Activated naive CD8-positive, alpha-beta T cell treated with anti-CD3 and anti-CD28 coated beads, Interleukin-2, amount 50 U/mL, for 24 hours (primary cell): ENCODE measurements at places on chromosomes 1 and 21.

DNA sequence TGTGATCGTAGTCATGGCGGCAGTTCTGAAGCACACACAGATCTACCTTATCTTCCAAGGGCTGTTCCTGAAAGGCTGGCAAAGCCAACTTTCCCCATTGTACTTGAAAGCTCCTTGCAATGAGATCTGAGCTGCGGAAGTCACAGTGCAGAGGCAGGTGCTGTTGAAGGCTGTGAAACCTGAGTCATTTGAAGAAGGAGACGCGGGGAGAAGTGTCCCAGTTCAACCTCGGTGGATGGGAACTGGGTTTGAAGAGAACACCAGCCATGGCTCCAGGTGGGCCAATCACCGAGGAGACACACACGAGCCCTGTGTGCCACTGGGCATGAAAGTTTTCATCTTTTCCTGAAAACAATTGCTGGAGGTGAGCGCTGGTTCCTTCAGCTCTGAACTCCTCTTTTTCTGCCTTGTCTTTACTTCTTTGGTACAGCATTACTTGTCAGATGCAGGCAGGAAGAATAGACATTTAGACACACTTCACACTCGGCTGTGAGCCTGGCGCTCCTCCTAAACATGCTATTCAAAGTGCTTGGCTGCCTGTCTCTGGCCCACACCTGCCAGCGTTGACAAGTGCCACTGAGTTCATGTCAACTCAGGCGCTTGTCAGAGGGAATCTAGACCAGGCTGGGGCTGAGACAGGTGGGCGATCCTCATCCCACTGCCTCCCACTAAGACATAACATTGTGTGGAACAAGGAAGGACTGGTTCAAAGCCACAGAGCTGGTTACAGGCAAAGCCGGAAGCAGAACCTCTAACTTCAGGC is 25.7 kb upstream of the PDE9A start:
- no peak for DNase-seq

DNA sequence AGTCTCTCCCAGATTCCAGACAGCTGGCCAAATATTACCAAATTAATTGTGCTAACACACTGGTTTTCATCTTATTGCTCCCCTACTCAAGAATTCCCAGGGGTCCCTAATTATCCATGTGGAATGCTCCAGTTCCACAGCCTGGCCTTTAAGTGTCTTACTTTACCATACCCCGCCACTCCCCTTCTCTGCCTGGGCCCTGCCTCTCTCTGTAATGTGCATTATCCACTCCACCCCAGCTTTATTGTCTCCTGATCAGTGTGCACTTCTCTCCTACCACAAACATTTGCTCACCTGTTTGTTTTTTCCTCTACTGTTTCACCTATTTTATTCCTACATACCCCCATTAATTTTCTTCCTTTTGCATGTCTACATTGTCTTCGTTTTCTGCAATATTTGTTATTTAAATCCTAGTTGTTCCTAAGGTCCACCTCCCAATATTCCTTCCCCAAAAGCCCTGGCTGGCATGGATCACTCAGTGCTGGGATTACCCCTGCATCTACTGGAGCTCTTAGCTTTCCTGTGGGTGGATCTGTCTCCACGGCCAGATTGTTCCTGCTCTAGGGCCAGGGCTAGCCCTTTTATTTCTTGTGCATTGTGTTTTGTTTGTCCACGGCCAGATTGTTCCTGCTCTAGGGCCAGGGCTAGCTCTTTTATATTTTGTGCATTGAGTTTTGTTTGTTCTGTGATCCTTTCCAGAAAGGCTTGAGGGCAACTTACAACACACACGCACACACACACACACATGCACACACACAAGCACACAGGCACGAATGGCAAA is 33.4 kb upstream of the ATP1B1 start:
- DNase-seq = no peak

GRCh38 chr1:25676488-25676887 is 59.9 kb downstream of the MAN1C1 start:
- no peak for DNase-seq

DNA sequence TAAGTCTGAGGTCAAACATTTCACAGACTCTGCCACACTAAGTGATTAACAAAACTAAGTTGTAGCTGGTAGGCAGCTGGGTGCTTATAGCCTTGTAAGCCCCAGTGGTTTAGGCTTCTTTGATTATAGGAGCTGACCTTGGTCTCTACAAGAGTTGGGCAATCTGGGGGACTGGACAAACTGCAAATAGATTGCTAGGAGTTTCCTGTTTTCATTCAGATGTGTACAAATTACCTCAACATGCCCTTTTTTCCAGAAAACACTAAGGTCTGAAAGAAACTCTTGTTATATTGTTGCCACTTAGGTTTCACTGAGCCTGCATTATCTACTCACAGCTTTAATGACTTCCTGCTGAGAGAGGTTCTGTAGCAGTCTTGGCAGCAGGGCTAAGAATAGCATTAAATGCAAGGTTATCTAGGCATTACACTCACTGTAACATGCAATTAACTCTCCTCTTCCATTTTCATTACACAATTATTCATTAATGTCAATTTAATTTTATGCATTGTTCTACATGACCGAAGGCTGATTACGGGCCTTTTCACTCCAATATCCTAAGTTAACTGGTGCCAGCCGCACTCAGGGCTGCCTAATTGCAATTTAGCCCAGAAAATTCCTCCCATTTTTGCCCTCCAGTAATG is 314.0 kb downstream of the LMO4 start:
- DNase-seq = no peak

DNA sequence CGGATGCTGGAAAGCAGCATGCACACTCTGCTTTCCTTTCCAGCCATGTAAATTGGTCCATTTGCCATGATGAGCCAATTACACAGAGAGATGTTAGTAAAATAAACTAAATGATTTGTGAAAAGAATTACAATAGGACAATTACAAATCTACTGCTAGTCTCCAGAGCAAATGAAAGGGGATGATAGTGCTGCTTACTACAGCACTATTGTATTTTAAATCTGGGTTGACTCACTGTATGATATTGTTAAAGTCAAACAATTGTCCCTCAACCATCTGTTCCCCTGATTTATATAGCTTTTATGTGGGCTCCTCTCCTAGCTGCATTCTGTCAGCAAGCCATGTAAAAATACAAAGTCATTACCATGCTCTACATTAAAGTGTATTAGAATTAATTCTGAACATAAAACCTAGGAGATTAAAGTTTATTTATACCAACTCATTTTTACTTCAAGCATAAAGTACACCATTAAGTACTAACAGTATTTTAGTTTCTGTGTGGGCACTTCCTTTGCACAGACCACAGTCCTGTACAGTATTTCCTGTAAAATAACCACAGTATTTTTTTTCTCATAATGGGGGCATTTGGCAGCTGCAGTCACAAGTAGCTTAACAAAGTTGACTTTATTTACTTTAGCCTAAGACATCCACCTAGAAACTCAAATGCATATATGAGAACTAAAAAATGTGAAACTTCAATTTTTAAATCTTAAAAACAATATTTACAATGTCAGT is 135.8 kb downstream of the VAV3 start:
- no peak for DNase-seq

- no peak for DNase-seq
Measured at GRCh38 chr1:230879778-230880177, 11.5 kb upstream of the C1orf198 start.

GRCh38 chr1:34406377-34406776 is 229.7 kb downstream of the C1orf94 start:
- no peak for DNase-seq

DNA sequence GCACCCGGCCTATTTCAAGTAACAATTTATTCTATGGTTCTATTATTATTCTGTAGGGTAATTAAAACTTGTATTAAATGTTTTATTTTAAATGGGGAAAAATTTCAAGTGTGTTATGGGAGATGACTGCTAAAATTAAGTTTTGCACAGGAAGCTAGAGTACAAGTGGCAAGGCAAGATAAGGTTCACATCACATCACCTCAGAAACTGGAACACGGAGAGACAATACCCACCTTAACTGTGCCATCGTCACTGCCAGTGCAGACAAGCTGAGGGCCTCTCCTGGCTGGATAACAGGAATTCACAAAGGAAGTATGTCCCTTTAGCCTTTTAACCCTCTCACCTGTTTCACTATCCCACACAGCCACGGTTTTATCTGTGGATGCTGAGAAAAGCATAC is 7.6 kb downstream of the SNRNP40 start:
- DNase-seq = no peak

DNA sequence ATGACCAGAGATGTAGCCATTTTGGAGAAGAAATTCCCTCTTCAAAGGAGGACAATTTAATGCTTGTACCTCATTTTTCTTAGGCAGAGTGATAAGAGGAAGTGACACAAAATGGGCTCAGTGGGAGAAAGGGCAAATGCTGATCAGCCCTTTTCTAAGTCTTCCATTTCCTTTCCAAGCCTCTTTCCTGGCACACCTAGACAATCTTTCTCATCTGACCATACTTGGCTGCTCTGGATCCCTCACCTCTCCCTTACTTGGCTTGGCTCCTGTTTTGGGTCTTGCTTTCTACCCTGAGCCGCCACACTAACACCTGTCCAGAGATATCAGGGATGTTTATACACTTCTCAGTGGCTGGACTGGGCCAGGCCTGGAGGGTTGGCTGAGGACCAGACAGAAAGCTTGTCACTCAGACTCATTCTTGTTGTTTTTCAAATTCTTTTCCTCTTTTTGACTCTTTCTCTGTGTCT is 13.1 kb downstream of the TXNIP start:
- no peak for DNase-seq

- no peak for DNase-seq
Measured at GRCh38 chr1:156648951-156649350, 7.0 kb downstream of the BCAN start.

DNA sequence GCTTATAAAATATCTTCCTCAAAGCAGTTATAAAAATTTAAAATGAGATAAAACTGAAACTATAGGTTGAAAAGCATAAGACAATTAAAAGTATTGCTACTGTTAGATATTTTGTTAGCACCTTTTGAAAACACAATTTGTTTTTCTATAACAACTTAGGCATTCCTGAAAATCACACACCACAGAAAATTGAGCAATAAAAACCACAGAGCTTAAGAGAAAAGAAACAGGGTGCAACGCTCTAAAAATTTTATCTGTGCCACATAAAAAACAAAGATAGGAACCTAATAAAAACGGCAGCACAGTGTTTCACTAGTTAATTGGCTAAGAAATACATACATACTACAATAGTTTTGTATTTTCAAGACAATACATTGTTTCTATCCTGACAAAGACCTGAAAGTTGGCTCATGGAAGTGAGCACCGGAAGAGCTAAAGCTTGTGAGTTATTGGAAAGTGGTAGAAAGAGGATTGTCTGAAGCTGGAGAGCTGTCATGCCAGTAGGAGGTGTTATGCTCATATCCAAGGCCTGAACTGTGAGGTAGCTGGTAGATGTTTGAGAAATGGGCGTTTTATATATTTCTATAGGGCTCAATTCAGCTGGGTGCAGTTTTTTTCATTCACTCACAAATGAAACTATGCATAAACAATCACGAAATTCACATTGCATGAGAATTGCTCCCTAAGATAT is 45.8 kb downstream of the RGS7 start:
- DNase-seq = no peak

DNA sequence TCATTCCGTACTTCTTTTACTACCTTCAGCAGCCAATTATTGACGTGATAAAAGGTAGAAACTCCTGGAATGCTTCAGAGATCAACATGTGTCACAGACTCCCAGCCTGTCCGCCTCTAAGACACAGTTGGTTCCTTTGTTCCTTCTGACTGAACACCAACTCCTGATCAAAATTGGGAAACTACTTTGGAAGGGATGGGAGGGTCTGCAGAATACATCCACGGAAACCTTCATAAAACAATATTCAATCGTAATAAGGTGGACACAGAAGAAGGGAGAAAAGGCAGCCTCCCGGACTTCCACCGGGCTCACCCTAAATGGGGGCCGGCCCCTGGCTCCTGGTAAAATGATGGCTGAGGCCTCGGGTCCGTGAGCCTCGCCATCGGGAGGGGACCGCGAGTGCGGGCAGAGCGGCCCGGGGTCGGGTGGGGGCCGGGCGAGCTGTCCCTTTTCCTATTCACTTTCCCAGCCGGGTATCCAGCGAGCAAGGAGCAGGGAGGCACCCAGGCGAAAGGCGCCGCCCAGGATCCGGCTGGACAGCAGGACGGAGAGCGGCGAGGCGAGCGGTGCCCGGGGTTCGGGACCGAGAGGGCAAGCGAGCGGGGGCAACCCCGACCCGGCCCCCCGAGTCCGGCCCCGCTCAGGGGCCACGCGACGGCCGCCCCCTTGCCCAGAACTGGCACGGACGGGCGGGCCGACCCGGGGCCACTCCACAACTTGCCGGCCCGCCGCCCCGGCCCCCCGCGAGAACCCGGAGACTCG is 805 bp downstream of the NRIP1 start:
- DNase-seq = peak; percentile 43

GRCh38 chr1:193753038-193753756 is 566.8 kb upstream of the B3GALT2 start:
- no peak for DNase-seq

GRCh38 chr21:37357691-37358090 is 8.9 kb upstream of the DYRK1A start:
- no peak for DNase-seq

- DNase-seq = no peak
Measured at GRCh38 chr1:94038511-94038910, 82.4 kb downstream of the ABCA4 start.

DNA sequence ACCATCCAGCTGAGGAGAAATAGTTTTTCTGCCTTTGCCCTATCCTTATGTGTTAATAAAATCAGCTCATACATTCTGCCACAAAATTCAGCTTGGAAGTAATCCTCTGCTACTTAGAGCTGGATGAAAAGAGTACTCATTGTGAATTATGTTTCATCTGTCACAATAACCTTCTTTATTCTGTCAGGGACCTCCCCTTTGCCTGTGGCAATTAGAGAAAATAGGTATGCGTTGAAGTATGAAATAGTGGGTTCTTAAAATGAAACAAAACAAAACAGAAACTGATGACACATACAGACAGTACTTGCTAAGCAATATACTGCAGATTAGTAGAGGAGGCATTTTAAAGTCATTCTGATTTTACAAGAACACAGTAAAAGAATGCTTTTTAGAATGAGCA is 578.5 kb downstream of the USP25 start:
- DNase-seq = no peak

GRCh38 chr1:168617974-168618750 is 41.8 kb downstream of the XCL1 start:
- DNase-seq = no peak

- DNase-seq = peak; percentile 13
Measured at GRCh38 chr1:226223157-226223785, at the start of gene MIXL1. Gene MIXL1, plus strand, starts transcription at chr1:226223664. Its CDS starts 18 bp downstream, at chr1:226223682.

- DNase-seq = no peak
Measured at GRCh38 chr1:40936931-40937339, 42.6 kb upstream of the CTPS1 start.

- no peak for DNase-seq
Measured at GRCh38 chr1:118099686-118100085, 85.3 kb downstream of the SPAG17 start.

- DNase-seq = no peak
Measured at GRCh38 chr21:36516281-36516680, 36.4 kb upstream of the CLDN14 start.
